ENCODE measurements at places on chromosomes 12 and 14.

- no peak for DNase-seq
Observed at GRCh38 chr14:70114621-70115156, 74.1 kb downstream of the SLC8A3 start.

GRCh38 chr14:68270342-68270741 lies 450.8 kb downstream of the RAD51B start:
- no peak for DNase-seq

DNA sequence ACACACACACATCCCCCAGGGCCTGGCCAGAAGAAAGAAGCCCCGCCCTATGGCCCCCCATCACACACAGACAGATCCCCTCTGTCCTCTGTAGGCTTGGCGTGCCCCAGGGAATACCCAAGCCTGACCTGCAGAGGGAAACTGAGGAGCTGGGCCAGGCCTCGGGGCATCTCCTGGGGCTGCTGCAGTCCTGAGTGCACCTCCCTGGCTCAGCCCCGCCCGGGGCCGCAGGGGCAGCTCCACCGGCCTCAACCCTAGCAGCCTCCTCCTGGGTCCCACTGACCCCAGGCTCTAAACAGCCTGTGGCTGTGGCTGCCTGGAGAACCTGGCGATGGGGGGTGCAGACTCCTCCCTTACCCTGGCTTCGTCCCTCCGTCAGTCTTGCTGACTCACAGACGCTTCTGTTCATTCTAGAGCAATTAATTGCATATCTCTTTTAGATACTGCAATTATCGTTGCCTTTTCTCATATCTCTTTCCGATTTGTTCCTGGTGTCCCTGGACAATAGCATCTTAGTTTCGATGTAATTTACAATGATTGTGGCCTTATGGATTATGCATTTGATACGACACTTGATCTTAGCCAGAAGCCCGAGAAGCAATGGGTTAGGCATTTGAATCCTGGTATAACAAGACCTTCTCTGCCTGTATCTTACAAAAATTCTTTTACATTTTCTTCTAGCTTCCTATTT lies 45.8 kb upstream of the EIF5 start:
- DNase-seq, result no peak

DNA sequence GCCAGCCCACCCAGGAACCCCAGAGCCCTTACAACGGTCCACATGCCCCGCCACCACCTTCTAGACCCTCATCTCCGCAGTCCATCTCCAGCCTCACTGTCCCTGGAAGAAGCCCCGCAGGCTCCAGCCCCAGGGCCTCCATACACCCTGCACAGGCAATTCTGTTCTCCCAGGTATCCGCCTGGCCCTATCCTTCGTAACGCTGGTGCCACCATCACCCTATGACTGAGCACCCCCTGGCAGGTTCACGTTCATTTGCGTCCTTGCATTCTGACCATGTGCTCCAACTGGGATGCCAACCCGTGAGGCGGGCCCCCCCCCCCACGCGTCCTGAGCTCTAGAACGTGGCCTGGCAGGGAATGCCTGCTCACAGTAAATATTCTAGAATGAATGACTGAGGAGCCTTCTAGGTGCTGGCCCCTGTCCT lies 675 bp upstream of the SCARB1 start:
- DNase-seq, result peak; percentile 10

DNA sequence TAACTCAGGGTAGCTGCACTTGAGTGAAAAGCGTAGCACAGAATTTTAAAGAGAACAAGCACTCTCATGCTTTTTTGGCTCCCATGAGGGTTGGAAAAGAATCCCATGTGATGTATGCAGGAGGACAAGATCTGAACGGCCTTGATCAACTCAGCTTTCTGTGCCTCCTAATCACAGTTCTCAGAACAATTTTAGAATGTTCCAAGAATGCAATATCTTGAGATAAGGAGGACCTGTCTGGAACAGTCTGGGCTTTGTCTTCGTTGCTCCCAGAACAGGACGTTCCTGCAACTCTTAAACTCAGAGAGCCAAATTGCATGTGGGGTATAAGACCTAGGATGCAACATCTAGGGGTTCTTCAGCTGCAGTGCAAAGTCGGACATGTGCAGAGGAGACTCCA lies 582.7 kb downstream of the RERGL start:
- DNase-seq, result no peak

DNA sequence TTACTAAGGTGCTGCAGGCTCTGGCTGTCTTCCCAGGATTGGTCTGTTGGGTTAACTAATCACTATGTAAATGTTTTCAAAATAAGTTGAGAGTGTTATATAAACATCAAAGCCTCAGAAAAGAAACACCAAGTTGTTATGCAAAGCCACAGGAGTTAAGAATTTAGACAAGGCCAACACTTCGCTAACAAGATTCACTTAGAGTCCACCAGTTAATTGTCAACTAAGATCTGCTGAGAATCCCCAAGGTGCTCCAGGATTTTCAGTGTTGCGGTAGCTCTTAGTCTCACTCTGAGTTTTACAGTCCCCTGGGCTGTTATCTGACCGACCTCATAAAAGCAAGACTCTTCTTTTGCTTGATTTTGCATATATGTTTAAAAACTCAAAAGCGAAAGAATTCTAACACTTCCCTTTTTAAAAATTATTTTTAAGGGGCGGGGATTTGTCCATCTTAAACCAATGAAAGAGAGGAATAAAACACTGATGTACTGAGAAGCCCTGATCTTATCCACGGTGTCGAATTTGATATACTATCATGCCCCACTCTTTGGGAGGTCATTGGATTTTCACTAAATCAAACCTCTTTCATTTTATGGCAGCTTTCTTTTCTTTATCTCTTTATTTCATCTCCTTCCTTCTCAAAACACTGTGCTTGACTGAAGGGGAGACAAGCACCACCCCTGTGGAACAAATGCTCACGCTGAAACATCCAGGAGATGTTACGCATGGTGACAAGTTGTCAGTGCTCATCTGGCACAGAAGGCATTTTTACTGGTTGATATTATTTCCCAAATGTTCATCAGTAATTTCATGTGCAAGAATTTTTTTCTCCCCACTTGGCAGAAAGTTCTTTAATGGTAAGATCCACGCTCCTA lies 7.0 kb downstream of the NIN start:
- no peak for DNase-seq

DNA sequence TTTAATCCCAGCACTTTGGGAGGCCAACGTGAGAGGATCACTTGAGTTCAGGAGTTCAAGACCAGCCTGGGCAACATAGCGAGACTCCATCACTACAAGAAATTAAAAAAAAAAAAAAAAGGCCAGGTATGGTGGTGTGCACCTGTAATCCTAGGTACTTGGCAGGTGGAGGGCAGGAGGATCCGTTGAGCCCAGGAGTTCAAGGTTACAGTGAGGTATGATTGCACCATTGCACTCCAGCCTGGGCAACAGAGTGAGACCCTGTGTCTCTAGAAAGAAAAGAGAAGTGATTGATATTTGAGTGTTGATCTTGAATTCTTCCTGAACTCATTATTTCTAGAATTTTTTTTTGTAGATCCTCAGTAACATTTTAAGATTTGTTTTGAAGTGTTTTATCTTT lies 59.4 kb downstream of the ADIPOR2 start:
- no peak for DNase-seq

DNA sequence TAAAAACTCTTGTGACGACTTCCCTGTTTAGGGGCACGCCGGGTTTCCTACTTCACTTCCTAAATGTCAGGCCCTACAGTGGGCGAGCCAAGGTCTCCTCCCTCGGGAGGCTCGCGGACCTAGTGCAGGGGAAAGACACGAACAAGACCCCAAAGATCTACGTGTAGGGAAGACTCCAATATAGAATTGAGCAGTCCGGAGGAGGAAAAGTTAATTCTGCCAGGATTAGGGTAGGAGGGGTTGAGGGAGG lies 564 bp downstream of the ATXN3 start:
- DNase-seq, result peak; percentile 25

GRCh38 chr14:95507701-95508103 lies 8.7 kb downstream of the SYNE3 start:
- peak; percentile 40 for DNase-seq

- no peak for DNase-seq
Observed at GRCh38 chr12:42683266-42683665, 93.7 kb upstream of the PRICKLE1 start.

DNA sequence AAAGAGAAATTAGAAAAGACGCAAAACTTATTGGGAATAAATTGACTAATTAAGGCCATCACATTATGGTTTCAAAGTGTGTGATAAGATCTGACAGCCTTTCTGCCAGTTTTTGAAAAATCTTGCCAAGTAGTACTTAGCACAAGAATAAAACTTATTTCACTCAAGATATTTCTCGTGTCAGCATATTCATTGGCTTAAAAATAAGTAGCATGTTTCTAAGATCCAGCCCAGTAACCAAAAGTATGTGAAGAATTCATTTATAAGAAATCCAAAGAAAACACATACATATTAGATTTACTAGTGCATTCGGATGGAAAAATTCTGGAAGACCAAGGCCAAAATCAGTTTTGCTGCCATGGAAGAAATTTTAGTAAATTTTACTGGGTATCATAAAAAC lies 1135.0 kb downstream of the GALC start:
- DNase-seq, result no peak

GRCh38 chr14:68082698-68083291 lies 263.2 kb downstream of the RAD51B start:
- no peak for DNase-seq

- DNase-seq, result no peak
Observed at GRCh38 chr12:47551426-47551851, 154.4 kb downstream of the RPAP3 start.

DNA sequence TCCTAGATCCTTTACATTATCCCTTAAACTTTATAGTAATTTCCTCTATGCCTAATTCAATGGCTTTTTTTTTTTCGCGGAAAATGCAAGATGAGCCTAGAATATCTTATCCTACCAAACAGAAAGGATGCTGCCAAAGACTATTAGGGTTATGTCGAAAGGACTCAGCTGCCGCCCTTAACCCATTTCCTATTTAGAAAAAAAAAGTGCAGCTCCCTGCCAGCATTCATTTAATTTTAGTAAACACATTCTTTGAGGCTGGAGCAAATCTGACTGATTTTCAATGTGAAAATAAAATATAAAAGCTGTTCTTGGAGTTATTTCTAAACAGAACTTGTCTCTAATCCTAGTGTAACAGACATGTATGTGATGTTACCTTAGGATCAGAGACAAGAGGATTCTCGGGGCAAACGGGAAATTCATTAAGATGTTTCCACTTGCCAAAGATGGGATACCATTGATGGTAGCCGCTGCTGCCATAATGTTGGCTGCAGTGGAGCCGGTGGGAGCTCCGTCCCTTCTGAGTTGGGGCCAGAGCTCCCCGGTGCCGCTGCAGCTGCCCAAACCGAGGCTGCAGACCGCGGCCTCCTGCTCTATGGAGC lies 8.2 kb upstream of the A2M start:
- no peak for DNase-seq

GRCh38 chr12:128316078-128316477 lies 49.1 kb downstream of the TMEM132C start:
- DNase-seq, result no peak

- no peak for DNase-seq
Observed at GRCh38 chr12:60308366-60308991, 712.6 kb downstream of the SLC16A7 start.

GRCh38 chr14:77663293-77663692 lies 44.5 kb downstream of the ALKBH1 start:
- DNase-seq, result no peak

- no peak for DNase-seq
Observed at GRCh38 chr12:110007881-110008280, 8.7 kb downstream of the ANKRD13A start.

- DNase-seq, result no peak
Observed at GRCh38 chr14:74514471-74514941, 20.9 kb downstream of the ISCA2 start.

DNA sequence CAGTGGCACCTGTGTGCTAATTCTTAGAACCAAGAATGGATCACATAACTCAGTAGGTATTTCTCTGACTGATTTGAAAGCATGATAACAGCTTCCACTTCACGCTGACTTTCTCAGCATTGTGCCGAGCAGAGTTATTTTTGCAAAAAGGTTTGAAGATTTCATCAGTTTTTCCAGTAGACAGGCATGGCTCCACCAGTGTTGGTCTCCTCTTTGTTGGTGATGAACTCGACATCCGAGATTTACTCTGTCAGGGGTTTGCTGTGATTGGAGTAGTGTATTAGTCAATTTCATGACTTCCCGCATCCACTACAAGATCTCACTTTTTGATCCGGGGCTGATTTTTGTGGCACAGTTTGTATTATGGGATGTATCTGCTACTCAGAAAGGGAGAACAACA lies 85.3 kb downstream of the PRKCH start:
- DNase-seq, result no peak

- DNase-seq, result no peak
Observed at GRCh38 chr14:68730811-68731425, 61.9 kb downstream of the ZFP36L1 start.

- DNase-seq, result no peak
Observed at GRCh38 chr12:48084066-48084465, 21.8 kb downstream of the SENP1 start.

GRCh38 chr12:3461391-3461790 lies 29.6 kb upstream of the PRMT8 start:
- DNase-seq, result no peak

GRCh38 chr12:84637926-84638325 lies 274.7 kb downstream of the SLC6A15 start:
- DNase-seq, result no peak

- no peak for DNase-seq
Observed at GRCh38 chr12:119229205-119229604, 50.5 kb downstream of the HSPB8 start.

DNA sequence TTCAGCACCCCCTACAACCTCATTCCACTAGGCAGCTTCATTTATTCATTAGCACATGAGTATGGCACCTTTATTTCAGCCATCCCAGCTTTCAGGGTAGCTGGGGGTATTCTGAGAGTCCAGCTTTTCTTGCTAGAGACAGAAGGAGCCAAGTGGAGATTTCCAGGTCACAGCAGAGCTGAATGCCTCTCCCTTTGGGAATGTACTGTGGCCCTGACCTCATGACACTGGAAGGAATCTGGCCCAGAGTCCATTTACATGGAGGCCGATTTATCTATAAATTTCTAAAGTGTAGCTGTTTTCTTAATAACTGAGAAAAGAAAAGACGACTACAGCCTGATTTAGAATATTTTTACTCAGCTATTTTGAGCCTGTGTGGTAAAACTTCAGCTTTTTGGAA lies 47.2 kb upstream of the JDP2 start:
- DNase-seq, result no peak

DNA sequence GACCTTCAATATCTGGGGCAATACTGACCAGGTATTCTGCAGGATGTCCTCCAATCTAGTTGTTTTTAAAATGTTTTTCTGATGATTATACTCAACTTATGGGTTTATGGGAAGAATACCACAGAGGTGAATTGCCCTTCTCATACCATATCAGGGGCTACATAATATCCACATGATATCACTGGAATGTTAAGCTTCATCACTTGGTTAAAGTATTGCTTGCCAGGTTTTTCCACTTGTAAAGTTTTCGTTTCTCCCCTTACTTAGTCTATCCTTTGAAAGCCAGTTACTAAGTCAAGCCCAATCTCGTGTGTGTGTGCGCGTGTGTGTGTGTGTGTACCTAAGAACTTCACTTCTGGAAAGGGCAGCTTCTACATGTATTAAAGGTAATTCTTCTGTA lies 980.9 kb upstream of the FBXO33 start:
- no peak for DNase-seq

GRCh38 chr12:47777741-47778558 lies 4.9 kb downstream of the SLC48A1 start:
- DNase-seq, result no peak
